Smooth muscle cell of the umbilical artery (primary cell): ENCODE measurements at places on chromosomes 3 and 15. TPM values are rescaled to one million over a fixed set of nuclear protein-coding genes. Genes with fewer than 3 reads are reported as not detected.

Gene PBRM1
- total RNA-seq, result 69.2 and 96.1 TPM in 2 replicates

Gene DAZL
- total RNA-seq, result not detected in 2 replicates

Gene ROBO2
- 2.4 and 2.8 TPM in 2 replicates for total RNA-seq

Gene GABRA5
- total RNA-seq, result 3.9 and 5.7 TPM in 2 replicates

Gene PRSS50
- total RNA-seq, result not detected in 2 replicates

Gene NEK10
- 2.7 and 3.8 TPM in 2 replicates for total RNA-seq

Gene PLOD2
- total RNA-seq, result 1,423 and 1,580 TPM in 2 replicates

Gene TADA3
- total RNA-seq, result 72.2 and 89.4 TPM in 2 replicates

Gene NANOGP8
- total RNA-seq, result not detected in 2 replicates

Gene LYZL4
- total RNA-seq, result not detected in 2 replicates

Gene PDZRN3
- 12.3 and 114 TPM in 2 replicates for total RNA-seq

Gene SKOR1
- total RNA-seq, result 0.09 TPM in 1 of 2 replicates, not detected in the other

Gene PYGO1
- 10.1 and 10.4 TPM in 2 replicates for total RNA-seq

Gene HEG1
- total RNA-seq, result 282 and 304 TPM in 2 replicates

Gene GJD2
- total RNA-seq, result not detected in 2 replicates

Gene MESD
- total RNA-seq, result 24.9 and 27.8 TPM in 2 replicates

Gene FAM174B
- 2.4 TPM in 1 of 2 replicates, not detected in the other for total RNA-seq

Gene SEMA6D
- total RNA-seq, result 0.46 and 3.0 TPM in 2 replicates

Gene TMED3
- 134 and 282 TPM in 2 replicates for total RNA-seq

Gene C3orf20
- total RNA-seq, result 0.05 TPM in 1 of 2 replicates, not detected in the other
